ENCODE measurements at places on chromosomes 7 and 10. TPM values are rescaled to one million over a fixed set of nuclear protein-coding genes. Genes with fewer than 3 reads are reported as not detected.

The OR2A7 gene
- 0.15 TPM for total RNA-seq

DNA sequence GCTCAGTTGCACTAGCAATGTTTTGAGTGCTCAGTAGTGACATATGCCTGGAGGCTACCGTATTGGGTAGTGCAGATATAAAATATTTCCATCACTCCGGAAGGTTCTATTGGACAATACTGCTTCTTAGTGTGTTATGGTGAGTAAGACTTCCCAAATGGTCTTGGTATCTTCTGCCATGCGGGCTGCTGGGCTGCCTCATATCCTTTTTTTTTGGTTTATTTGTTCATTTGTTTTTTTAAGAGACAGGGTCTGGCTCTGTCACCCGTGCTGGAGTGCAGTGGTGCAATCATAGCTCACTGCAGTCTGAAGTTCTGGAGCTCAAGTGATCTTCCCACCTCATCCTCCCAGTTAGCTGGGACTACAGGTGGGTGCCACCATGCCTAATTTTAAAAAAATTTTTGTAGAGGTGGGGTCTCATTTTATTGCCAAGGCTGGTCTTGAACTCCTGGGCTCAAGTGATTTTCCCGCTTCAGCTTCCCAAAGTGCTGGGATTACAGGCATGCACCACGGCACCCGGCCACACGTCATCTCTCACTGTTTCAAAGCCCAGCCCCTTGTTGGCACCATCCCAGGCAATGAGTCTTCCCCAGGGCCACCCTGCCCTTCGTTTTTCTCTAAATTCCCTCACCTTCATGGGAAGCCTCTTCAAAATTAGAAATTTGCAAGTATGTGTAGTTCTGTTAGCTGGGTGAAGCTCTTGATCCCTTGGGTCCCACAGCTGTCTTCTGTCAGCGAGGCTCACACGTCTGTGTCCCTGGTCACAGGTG, 111.0 kb upstream of the KLF14 start:
- DNase-seq: no peak

DNA sequence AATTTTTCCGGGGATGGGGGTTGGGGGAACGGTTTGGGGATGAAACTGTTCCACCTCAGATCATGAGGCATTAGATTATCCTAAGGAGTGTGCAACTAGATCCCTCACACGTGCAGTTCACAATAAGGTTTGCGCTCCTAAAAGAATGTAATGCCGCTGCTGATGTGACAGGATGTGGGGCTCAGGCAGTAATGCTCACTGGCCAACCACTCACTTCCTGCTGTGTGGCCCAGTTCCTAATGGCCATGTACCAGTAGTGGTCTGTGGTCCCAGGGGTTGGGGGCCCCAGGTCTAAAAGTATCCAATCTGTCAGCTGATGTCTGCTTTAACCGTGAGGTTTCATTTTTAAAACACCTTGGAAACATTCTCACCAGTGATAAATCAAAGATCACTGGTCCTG, 2.2 kb downstream of the STN1 start:
- no peak for DNase-seq

The ABCB8 gene
- 7.9 TPM for total RNA-seq

GRCh38 chr7:150903606-150904005, 51.3 kb downstream of the AOC1 start:
- DNase-seq: no peak

GRCh38 chr10:3422282-3422681, 249.7 kb upstream of the PITRM1 start:
- DNase-seq: no peak

The AQP1 gene
- 0.87 TPM for total RNA-seq

The ZPBP gene
- not detected for total RNA-seq

- DNase-seq: no peak
These were observed 164.7 kb downstream of the SEMA3E start for GRCh38 chr7:83484266-83484665.

- DNase-seq: no peak
These were observed 45.5 kb upstream of the CHST15 start for GRCh38 chr10:124138883-124139348.

- no peak for DNase-seq
These were observed 124.4 kb downstream of the COL26A1 start for GRCh38 chr7:101487105-101487458.

- DNase-seq: no peak
These were observed 142.4 kb downstream of the TCERG1L start for GRCh38 chr10:131169146-131169545.

DNA sequence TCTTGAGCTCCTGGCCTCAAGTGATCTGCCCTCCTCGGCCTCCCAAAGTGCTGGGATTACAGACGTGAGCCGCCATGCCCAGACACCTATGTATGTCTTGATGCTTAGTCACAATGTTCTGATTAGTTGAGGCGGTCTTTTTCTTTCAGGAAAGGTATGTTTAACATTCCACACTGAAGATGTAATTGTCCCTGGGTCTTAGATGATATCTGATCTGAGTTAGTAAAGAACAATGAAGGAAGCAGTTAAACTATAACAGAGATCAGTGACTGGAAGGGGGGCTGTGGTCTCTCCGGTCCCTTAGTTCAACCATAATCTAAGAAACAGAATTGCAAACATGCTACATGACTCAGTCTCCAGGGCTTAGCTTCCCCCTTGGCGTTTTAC, 31.5 kb upstream of the SH2D4B start:
- no peak for DNase-seq

The PRSS1 gene
- total RNA-seq: not detected

GRCh38 chr10:93493162-93493561, 3.2 kb upstream of the CEP55 start:
- no peak for DNase-seq

Measured in neural progenitor cell (in vitro differentiated cells).